Ascending aorta (tissue), 2 donors: ENCODE measurements at places on chromosomes 1 and 21.
A peak's percentile ranks its signal among the peaks of the same experiment; 100 is the strongest.

DNA sequence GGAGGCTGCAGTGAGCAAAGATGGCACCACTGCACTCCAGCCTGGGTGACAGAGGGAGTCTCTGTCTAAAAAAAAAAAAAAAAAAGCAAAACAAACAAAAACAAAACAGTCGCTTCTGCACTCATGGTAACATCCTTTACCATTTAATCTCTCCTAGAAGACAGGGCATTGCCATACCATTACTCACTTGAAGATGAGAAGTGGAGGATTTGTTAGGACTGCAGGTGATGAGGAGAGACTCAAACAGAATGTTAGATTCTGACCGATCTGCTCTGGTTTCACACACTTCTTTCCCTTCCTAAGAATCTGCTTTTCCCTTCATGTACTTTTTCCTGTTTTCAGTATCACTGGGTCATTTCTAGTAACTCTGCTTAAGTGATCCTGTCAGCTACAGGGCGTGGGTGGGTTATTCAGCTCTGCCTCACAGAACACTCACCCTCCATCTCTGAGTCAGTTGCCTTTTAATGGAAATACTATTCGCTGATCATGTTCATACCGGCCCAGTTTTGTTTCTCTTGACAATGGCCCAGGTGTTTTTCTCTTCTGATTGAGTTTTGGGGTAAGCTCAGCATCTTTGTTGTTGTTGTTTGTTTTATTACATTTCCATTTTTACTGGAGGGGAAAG, 148.0 kb upstream of the ERG start:
- H3K27ac ChIP-seq: peak overlapping the region; percentile 71
- no peaks in the 10 kb centered on the region for H3K36me3 ChIP-seq
- H3K4me1 ChIP-seq: peaks cover 58% of the 10 kb centered on the region
- no peak for DNase-seq

GRCh38 chr1:100532645-100533044, 5.3 kb upstream of the GPR88 start:
- H3K4me1 ChIP-seq: no peaks in the 10 kb centered on the region
- DNase-seq: no peak
- H3K27ac ChIP-seq: no peak overlapping the region
- no peaks in the 10 kb centered on the region for H3K36me3 ChIP-seq
- no peak overlapping the region for H3K4me3 ChIP-seq
- no peaks in the 10 kb centered on the region for H3K27me3 ChIP-seq

- H3K4me3 ChIP-seq: no peak overlapping the region
- no peaks in the 10 kb centered on the region for H3K27me3 ChIP-seq
- H3K4me1 ChIP-seq: peaks cover 75% of the 10 kb centered on the region
- H3K27ac ChIP-seq: peak overlapping the region; percentile 29
These were observed 50.1 kb downstream of the LAMC1 start for GRCh38 chr1:183073320-183073719.

DNA sequence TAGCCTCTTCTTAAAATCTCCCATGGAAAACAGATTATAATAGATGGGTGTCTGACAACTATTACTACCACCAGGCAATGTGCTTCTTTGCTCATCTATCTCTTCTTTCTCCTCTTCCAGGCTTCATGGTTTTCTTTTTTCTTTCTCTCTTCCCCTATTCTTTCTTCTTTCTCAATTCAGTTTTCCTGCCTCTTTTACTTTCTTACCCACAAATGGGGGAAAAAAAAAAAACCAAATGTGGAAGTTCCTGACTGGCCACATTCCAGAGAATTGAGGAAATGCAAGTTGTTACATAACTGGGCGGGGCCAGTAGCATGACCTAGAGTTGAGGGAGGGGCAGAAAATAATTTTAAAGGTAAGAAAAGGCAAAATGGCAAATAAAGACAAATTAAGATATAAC, 10.9 kb upstream of the SMG7 start:
- DNase-seq: no peak
- H3K4me1 ChIP-seq: no peaks in the 10 kb centered on the region
- H3K27me3 ChIP-seq: no peaks in the 10 kb centered on the region
- H3K4me3 ChIP-seq: no peak overlapping the region

- peaks cover 20% of the 10 kb centered on the region for H3K4me1 ChIP-seq
- peak overlapping the region; percentile 27 for H3K4me3 ChIP-seq
- H3K27ac ChIP-seq: peak overlapping the region; percentile 85
- no peaks in the 10 kb centered on the region for H3K27me3 ChIP-seq
- H3K36me3 ChIP-seq: no peaks in the 10 kb centered on the region
These were observed 39.2 kb downstream of the MAPKAPK2 start for GRCh38 chr1:206723805-206724472.

GRCh38 chr1:158150523-158150922, 30.2 kb upstream of the CD1D start:
- no peaks in the 10 kb centered on the region for H3K36me3 ChIP-seq
- H3K4me1 ChIP-seq: no peaks in the 10 kb centered on the region
- DNase-seq: no peak
- peak overlapping the region; percentile 37 for H3K27ac ChIP-seq

DNA sequence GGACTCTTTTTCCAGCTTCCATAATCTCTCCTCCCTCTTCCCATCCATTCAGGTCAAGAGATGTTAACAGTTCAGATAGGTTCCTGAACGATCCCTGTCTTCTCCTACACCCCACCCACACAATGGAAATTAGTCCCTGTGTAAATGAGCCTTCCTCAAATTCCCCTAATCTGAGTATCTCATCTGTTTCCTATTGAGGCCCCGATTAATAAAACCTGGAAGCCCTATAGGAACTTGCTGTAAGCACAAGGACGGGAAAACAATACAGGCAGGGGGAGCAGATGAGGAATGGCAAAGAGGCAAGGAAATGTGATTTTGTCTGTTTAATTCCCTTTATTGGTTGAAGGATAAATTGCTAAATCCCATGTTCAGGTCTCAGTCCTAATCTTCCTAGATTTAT, 7.1 kb upstream of the GPX7 start:
- no peak overlapping the region for H3K27ac ChIP-seq
- H3K4me1 ChIP-seq: no peaks in the 10 kb centered on the region
- no peak for DNase-seq
- no peaks in the 10 kb centered on the region for H3K27me3 ChIP-seq

DNA sequence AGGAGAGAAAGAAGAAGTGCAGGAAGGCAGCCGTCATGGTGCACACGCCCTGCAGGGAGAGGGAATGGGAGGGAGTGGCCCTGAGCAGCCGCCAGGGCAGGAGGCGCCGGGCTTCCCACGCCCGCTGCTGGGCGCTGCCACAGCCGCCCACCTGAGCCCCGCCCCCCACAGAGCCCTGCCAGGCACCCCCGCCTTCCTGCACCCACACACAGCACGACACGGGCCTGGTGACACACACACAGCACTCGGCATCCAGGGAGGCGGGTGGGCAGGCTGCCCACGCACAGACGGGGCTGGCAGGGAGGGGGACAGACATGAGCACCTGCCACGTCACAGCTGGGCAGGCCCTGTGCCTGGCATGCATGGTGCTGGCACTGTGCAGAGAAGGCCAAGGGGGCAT, 27.5 kb downstream of the ADGRB2 start:
- no peaks in the 10 kb centered on the region for H3K27me3 ChIP-seq
- H3K36me3 ChIP-seq: no peaks in the 10 kb centered on the region
- H3K27ac ChIP-seq: no peak overlapping the region
- DNase-seq: no peak

DNA sequence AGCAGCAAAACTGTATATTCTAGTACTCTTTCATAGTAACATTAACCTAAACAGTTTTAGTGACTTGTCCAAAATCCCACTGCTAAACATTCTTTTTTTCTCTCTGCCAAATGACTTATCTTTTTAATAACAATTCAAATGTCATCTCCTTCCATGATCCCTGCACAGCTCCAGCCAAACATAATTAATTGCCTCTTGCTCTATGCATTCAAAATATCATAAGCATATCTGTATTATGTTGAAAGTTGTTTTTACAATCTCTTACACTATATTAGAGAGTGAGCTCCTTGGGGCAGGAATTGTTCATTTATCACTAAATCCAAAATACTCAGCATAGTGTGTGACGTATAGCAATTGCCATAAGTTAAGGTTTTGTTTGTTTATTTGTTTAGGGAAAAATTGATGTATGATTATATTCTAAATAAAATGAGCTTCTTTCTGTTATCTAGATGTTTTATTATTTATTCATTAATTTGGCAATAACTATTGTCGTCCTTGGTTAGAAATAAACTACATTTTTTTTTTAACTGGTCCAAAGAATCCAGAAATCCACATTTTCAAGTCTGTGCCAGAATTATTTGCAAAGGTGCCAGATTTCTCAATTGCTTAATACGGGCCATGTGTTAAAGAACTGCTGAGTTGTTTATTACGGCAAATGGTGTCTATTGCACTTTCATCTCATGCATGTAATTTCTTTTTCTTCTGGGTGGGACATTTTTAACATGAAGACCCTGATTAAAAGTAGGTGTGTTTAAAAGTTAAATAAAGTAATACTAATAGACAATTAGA, 577.2 kb upstream of the ZRANB2 start:
- H3K27me3 ChIP-seq: no peaks in the 10 kb centered on the region
- H3K36me3 ChIP-seq: no peaks in the 10 kb centered on the region
- no peak overlapping the region for H3K27ac ChIP-seq
- no peak overlapping the region for H3K4me3 ChIP-seq
